ENCODE measurements at places on chromosomes 16 and 17.

DNA sequence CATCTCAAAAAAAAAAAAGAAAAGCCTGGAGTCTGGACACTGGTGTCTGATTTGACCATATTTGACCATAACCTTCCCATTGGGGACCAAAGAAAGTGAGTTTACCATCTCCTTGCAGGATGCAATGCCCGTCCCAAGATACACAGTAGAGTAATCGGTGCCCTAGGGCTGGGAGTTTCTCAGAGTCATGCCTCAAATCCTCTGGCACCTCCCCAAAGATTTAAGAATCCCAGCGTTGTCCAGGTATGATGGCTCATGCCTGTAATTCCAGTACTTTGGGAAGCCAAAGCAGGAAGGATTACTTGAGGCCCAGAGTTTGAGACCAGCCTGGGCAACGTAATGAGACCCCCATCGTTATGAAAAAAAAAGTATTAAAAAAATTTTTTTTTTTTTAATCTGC lies 5.0 kb downstream of the PITPNM3 start:
- DNase-seq, result no peak

DNA sequence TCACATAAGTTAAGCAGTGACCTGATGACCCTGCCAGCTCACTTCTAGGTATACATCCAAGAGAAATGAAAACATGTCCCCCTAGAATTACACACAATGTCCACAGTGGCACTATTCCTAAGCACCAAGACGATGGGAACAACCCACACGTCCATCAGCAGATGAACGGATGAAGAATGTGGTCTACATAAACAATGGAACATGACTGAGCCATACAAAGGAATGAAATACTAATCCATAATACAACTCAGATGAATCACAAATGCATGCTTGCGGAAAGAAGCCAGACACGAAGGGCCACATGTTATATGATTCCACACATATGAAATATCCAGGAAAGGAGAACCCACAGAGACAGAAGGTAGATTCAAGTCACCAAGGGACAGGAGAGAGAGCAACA lies 17.4 kb downstream of the USP22 start:
- no peak for DNase-seq

- DNase-seq, result no peak
Observed at GRCh38 chr17:32141258-32141657, 1.0 kb upstream of the RHOT1 start.

DNA sequence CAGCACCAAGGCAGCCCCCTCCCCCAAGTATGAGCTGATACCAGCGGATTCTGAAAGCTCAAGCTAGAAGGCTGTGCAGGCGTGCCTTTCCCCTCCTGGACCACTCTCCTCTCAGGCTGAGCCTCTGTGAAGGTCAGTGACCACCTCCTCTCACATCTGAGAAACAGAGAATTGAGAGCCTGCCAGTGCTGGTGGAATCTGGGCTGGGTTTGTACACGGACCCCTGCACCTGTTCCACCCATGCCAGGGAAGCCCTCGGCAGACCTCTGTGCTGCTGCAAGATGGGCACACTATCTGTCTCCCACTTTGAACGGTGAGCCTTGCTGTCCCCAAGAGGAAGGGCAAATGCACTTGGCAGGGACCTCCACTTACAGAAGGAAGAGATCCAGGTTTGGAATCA lies 54.7 kb upstream of the SDK2 start:
- no peak for DNase-seq

GRCh38 chr16:77812856-77813500 lies 24.6 kb downstream of the VAT1L start:
- DNase-seq, result no peak

DNA sequence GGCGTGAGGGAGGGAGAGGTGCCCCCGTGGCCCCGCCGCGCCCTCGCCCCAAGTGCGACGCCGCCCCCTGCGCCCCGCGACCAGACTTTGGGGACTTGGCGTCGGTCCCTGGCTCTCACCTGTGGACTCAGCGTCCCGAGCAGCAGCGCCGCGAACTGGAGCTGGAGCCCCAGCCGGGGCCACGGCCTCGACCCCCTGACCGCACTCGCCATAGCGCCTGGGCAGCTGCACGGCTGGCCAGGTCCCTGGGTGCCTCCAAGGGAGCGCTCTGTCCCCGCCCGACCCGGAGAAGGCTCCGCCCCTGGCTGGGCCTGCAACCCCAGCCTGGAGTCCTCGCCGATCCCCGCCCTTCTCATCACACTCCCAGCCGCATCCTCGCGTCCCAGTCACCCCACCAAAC lies at the start of gene ERN2:
TSS of gene ERN2 (minus strand) at position 247 of the 400 bp plus-strand sequence. CDS start at position 212, 35 bp downstream.
- DNase-seq, result no peak

DNA sequence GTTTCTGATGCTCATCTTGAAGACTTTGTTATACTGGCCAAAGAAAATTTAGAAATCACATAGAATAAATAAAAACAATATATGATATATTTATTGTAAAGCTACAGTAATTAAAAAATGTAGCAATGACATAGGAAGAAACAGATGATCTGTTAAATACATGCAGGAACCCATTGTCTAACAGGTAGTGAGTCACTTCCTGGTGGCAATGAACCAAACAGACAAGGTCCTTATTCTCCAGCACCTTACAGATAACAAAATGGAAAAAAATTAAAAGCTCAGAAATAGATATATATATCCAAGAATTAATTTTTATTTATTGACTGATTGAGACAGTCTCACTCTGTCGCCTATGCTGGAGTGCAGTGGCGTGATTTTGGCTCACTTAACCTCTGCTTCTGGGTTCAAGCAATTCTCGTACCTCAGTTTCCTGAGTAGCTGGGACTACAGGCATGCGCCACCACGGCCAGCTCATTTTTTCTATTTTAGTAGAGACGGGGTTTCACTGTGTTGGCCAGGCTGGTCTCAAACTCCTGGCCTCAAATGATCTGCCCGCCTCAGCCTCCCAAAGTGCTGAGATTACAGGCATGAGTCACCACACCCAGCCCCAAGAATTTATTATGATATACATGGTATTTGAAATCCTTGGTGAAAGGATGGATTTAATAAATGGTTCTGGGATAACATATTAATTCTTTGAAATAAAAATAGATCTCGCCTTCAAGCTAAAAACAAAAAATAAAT lies 7.5 kb downstream of the NETO2 start:
- DNase-seq, result no peak

- no peak for DNase-seq
Observed at GRCh38 chr16:80893686-80894085, 89.3 kb upstream of the CDYL2 start.

GRCh38 chr16:82460766-82461165 lies 166.0 kb upstream of the CDH13 start:
- no peak for DNase-seq

- peak; percentile 92 for DNase-seq
Observed at GRCh38 chr17:43368740-43369506, 29.9 kb upstream of the ARL4D start.

GRCh38 chr17:71098071-71098470 lies 928.7 kb downstream of the KCNJ2 start:
- no peak for DNase-seq

DNA sequence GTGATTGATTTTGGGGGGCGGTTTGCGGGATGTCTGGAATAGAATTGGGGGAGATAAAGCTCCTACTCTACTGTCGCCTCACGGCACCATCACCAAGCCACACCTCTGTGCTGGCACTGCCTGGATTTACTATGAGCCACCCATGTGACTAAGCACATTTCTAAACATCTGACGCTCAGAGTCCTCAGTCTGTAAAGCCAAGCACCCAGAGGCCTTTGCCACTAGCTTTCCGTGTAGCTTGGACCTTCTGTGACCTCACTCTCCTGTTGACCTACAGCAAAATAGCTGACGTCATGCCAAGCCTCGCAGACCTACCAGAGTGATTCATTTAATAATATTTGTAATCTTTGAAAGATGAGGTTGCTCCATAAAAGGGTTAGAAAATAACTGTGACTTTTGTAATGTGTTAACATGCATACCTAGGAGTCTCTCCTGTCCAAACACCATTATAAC lies 38.5 kb upstream of the MYOCD start:
- DNase-seq, result no peak

DNA sequence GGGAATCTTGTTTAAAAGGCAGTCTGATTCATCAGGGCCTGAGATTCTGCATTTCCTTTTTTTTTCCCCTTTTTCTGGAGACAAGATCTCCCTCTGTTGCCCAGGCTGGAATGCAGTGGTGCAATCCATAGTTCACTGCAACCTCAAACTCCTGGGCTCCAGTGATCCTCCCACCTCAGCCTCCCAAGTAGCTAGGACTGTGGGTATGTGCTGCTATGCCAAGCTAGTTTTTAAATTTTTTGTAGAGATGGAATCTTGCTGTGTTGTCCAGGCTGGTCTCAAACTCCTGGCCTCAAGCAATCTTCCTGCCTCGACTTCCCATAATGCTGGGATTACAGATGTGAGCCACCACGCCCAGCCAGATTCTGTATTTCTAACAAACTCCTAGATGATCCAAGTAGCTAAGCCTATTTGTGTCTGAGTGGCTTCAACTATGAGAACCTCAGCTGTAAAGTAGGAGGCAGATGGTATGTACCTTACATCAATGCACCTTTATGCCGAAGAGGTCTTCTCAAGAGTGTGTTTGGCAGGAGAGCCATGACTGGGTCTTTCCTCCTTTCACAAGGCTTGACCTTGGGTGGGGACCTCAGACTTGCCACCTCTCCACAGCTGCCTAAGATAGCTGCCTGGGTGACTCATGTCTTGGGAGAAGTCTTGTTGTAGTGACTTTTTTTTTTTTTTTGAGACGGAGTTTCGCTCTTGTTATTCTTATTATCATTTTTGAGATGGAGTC lies 10.9 kb downstream of the LDAF1 start:
- DNase-seq, result no peak

DNA sequence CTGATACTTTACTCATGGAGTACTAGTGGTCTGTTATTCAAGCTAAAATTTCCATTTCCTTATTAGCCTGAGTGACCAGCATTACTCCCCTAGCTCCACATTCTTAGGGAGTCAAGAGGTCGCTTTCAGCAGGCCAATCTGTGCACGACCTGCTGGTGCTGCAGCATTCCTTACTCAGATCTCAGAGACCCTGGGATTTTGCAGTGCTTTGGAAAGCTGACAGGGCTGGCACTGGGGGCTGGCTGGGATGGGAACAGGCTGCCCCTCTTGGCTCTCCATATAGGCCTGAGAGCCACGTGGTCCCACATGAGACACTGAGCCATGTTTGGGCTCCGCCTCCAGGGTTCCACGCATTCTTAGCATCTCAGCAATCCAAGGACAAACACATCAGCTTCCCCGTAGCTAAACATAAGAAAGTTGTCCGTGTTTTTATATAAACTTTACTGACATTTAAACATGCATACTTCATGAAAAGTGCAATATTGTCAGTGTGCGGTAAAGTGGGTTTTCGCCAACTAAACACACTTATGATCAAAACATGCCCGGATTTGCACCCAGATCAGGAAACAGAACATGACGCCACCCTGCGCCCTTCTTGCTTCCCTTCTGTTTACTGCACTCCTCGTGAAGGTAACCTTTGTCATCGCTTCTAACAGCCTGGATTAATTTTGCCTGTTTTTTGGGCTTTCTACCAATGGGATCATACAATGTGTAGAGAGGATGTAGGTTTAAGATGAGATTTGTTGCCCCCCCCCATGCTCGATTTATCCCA lies 254.5 kb upstream of the CACNG5 start:
- DNase-seq, result no peak

GRCh38 chr16:48608452-48608851 lies 1.5 kb downstream of the N4BP1 start:
- DNase-seq, result no peak

GRCh38 chr16:85412911-85413520 lies 200.1 kb upstream of the GSE1 start:
- DNase-seq, result peak; percentile 59

GRCh38 chr17:31224366-31224765 lies 72.7 kb downstream of the OMG start:
- DNase-seq, result no peak

DNA sequence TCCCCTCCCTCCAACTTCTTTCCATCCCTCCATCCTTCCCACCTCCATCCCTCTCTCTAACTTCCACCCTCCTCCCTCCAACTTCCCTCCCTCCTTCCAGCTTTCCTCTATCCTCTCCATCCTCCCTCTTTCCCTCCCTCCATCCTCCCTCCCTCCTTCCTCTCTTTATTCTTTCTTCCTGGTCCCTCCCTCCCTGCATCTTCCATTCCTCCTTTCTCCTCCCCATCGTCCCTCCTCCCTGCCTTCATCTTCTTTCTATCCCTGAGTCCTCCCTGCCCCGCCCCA lies 11.8 kb downstream of the CACNG4 start:
- no peak for DNase-seq

GRCh38 chr17:79561486-79562133 lies 49.2 kb downstream of the RBFOX3 start:
- DNase-seq, result no peak

DNA sequence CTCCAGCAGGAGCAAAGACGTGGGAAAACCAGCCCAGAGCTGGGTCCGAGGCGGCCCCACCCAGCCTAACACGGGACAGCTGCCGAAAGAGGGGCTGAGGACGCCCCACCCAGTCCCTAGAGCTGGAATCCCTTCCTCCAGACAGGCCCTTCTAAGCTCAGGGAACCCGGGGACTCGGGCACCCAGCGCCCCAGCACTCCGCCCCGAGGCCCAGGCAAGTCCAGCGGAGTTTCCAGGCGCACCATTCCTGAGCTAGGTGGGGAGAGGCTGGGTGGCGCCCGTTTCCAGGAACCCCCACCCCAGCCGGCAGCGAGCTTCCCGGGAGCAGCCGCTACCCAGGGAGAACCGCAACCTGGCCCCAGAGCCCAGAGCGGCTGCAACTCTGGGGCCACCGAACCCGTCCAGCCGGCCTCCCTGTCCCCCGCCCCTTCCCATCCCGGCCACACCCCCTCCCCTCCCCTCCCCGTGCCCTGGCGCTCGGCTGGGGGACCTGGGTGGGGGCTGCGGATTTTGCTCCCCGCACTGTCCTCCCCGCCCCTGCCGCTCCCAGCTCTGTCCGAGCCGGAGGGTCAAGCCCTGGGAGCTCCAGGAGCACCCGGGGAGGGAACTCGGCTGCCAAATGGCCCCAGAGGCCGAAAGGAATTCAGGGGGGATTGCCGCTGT lies 536 bp downstream of the TMC6 start:
- DNase-seq, result peak; percentile 72

- no peak for DNase-seq
Observed at GRCh38 chr16:85564277-85565051, 48.7 kb upstream of the GSE1 start.

GRCh38 chr16:64287655-64288528 lies 834.0 kb downstream of the CDH11 start:
- DNase-seq, result no peak

DNA sequence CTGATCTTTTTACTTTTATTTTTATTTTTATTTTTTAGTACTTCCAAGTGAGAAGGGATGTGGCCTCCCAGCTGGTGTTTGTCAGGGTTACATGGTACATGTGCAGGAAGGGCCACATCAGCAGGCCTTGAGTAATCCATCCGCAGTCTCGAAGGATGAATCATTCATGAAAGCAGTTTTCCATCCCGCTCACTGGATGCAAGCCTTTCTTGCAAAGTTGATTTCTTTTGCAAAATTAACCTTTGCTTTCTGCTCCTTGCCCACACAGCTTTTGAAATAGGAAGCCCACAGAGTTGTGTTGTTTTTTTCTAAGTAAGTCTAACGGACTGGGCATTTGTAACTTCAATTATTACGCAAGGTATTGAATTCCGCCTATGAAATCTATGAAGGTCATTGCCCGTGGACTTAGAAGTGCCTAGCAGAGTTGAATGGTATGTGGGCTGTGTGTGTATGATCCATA lies 157.4 kb downstream of the PRKCA start:
- DNase-seq, result no peak
